Occipital lobe (tissue), 3 donors: ENCODE measurements at places on chromosomes 12 and 14.

GRCh38 chr14:105709281-105710118, 183.1 kb downstream of the TMEM121 start:
- no peak for DNase-seq

GRCh38 chr12:130401703-130402102, 64.0 kb downstream of the PIWIL1 start:
- DNase-seq: peak; percentile 21

- no peak for DNase-seq
Observed at GRCh38 chr12:569091-569676, 94.1 kb downstream of the NINJ2 start.

DNA sequence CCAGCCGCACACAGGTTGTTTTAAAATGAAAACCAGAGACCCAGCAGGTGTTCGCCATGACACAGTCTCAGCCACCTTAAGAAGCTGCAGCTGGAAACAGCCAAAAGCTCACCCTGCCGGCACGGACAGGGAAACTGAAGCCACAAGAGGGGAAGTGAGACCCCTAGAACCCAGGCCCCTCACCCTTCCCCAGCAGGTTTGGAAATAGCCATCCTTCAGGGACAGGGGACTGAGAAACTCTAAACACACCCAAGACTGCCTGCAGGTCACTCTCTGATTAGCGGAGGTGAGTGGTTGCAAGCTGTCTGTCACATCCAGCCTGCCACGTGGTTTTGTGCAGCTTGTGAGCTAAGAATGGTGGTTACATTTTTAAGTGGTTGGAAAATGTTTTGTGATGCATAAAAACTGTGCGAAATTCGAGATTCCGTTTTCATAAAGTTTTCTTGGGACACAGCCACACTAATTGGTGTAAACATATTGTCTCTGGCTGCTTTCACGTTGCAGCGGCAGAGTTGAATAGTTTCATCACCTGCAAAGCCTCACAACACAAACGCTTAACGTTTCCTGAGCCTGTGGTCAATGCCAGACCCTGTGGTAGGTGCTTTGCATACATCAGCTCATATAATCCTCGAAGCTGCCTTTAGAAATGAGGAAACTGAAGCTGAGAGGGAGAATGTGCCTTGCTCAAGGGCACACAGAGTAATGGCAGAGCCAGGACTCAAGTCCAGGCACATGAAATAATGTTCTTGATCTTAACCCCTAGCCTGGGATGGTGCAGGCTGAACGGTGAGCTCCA, 1.7 kb upstream of the SELPLG start:
- no peak for DNase-seq

DNA sequence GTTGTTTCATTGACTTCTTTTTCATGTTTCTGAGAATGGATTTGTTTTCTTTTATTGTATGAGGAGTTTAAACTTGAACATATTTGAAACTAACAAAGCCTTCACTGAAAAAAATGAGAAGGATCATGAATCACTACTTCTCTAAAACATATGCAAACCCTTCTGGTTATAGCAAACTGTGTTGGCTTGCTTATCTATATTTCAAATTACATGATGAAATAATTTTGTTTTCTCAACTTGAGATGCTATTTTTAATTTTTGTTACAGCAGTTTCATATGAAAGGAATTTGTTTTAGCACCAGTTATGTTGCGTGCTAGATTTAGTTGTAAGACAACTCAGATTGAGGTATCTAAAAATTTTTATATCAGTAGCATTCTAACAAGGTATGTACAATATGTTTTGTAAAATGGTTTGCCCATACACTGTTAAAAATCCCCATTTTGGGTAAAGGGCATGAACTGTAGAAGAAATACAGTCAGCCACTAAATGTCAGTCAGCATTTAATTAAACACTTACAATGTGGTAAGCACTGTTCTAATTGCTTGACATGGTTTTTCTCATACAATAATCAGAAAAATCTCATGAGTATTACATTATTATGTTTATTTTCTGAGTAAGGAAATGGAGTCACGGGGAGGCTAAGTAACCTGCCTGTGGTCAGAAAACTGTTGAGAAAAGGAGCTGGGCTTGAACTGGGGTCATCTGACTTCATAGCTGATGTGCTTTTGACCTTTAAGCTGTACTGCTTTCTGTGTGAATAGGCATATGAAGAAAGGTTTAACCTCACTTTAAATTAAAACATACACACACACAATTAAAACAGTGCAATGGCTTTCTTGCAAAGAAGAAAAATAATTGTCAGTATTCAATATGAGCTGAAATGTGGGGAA, 105.7 kb downstream of the PLEKHA5 start:
- DNase-seq: no peak

- DNase-seq: no peak
Observed at GRCh38 chr14:98415766-98416165, 856.2 kb downstream of the BCL11B start.

DNA sequence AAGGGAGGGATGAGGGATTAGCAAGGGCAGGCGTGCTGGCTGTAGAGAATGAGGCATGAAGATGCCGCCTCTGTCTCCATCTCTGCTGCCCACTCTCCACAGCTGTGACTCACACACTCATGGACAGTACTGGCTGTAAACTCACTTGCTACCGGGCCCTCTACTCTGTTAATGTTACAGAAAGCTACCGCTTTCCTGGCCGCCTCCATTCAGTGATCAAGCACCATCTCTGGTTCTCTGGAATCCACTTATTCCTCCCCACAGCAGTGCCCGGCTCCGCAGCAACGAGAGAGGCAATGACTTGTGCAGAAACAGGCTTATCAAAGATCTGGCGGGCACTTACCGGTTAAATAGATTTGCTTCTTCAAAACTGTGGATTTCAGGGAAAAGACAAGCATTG, 34.8 kb downstream of the AMN start:
- DNase-seq: peak; percentile 54

- no peak for DNase-seq
Observed at GRCh38 chr14:92936085-92936484, 13.1 kb downstream of the CHGA start.

DNA sequence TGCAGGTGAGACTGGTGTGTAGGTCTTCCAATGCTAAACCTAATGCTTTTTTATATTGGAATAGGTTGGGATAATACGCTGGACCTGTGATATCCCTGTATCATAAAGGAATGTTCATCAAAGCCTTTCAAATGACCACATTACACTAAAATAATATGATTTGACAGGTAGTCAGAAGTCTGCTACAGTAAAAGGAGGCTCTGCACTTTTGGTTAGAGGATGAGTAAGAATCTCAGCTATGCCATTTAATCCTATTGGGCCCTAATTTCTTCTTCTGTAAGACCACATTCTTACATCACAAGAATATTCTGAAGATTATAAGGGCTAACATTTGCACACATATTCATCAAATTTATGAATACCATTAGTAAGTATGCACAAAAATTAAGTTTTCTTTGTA, 250.5 kb upstream of the FLRT2 start:
- no peak for DNase-seq

DNA sequence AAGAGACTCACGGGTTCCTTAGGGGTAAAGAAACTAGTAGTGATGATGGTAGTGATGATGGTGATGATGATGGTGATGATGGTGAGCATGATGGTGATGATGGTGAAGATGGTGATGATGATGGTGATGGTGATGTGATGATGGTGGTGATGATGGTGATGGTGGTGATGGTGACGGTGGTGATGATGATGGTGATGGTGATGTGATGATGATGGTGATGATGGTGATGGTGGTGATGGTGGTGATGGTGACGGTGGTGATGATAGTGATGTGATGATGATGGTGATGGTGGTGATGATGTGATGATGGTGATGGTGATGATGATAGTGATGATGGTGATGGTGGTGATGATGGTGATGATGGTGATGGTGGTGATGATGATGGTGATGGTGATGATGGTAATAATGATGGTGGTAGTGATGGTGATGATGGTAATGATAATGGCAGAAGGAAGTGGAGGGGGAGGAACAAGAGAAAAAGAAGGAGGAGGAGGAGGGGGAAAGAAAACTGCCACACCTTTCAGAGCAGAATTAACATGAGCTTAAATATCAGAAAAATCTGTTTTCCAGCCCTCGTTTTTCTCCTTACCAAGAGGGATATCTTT, 85.5 kb downstream of the FZD10 start:
- no peak for DNase-seq

GRCh38 chr12:32897687-32898573, 1.4 kb upstream of the PKP2 start:
- no peak for DNase-seq

DNA sequence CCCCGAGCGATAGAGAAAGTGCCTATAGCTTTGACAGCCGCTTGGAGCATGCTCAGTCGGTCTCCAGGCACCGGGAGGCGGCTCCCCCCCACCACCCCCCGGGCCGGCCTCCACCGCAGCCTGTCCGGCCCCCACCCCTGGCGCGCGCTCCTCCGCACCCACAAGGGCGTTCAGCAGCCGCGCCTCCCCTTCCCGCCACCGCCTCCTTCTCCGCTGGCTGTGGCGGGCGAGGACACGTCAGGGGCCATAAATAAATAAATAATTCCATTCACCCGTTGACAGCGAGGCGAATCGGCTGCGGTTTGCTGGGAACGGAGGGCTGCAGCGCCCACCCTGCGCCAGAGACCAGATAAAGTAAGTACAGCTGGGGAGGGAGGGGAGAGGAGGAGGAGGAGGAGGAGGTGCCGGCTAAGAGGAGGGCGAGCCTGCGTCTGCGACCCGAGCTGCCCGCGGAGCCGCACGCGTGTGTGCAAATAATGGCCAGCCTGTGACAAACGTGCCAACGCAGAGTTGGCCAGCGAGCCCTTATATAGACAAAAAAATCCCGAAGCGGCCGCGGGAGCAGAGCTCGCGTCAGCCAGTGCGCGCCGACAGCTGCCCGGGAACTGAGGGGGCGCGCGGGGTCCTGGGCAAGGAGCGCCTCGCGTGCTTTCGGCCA, at the start of gene SLC16A7:
TSS of gene SLC16A7 (plus strand) at position 147 of the 658 bp plus-strand sequence. CDS start 108,773 bp downstream, outside the sequence.
- peak; percentile 87 for DNase-seq
